ENCODE measurements at places on chromosomes 5 and 9.

- no peak for DNase-seq
Measured at GRCh38 chr9:96490534-96491078, 40.6 kb downstream of the HABP4 start.

- DNase-seq = no peak
Measured at GRCh38 chr9:8570776-8571175, 771.2 kb upstream of the DMAC1 start.

GRCh38 chr5:74201334-74202081, 439.0 kb downstream of the ENC1 start:
- DNase-seq = peak; percentile 25

GRCh38 chr5:138815529-138815928, 59.6 kb downstream of the LRRTM2 start:
- DNase-seq = no peak

DNA sequence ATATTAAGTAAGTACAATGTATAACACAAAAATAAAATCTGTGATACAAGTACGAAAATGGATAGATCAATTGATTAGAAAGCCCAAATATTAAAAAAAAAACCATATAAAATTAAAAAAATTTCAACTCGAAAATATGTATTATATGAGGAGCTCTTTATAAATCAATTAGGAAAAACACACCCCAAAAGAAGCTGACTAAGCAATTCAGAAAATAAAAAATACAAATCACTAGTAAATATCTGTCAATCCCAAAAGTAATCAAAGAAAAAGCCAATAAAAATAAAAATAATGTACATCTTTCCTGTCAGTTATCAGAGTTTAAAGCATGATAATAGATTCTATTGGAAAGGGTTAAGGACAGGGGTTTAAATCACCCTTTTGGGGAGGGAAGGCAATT, 10.2 kb upstream of the ACSL6 start:
- DNase-seq = no peak

DNA sequence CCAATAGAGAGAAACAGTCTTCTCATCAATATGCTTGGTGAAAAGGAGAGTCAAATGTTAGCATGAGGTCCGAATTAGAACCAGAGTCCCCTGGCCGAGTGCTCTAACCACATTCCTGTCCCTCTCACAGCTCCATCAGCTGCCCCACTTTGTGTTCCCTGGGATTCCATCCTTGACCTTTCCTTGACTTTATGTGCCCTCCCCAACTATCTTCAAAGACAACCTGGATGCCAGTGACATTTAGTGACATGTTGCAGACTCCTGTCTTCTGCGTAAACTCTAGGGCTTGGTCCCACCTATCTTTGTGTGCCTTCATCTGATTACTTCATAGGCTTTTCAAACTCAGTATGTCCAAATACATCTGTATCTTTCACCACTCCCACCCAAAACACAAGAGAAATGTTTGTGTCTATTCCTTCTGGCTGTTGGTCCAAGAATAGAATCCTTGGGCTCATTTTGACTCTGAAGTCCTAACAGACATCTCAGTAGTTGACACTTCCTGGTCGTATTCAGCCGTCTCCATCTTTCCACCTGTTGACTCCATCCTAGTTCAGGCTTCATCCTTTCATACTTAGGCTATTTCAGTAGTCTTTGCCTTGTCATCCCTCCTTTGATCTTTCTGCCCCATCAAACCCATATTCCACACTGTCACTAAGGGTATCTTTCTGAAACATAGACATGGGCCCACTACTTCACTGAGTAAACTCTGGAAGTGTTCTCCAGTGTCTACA, 101.4 kb upstream of the CD180 start:
- DNase-seq = no peak

DNA sequence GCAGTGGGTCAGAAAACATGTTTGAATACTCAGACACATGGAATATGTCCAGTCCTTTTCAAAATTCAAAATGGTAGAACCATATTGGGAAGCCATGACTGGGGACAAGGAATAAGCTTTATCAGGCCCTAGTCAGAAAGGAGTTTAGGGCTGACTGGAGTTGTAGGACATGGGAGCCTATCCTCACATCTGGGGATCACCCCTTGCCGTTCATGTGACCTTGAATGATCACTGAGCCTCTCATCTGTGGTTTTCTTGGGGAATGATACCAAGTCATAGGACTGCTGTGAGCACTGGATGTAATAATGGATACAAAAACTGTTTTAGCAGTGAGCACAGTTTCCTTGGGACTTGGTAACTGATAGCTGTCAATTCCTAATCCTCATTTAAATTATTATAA, 84.7 kb downstream of the IQGAP2 start:
- DNase-seq = no peak

DNA sequence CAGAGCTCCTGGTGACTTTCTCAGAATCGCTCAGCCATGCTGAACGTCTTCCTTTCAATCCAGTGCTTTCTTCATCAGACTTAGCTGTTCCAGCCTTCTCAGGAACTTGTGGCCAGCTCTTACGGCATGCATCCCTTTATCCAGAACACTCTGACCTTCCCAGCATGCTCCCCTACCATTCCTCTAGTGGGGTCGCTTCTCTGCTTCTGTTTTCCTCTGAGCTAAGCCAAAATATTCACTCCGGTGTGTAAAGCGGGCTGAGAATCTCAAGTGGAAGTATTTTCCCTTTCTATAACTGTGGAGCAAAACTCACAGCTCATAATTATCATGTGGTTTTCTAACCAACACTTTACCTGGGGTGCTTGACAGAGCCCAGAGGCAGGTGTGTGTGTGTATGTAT, 6.2 kb downstream of the DCANP1 start:
- DNase-seq = no peak

DNA sequence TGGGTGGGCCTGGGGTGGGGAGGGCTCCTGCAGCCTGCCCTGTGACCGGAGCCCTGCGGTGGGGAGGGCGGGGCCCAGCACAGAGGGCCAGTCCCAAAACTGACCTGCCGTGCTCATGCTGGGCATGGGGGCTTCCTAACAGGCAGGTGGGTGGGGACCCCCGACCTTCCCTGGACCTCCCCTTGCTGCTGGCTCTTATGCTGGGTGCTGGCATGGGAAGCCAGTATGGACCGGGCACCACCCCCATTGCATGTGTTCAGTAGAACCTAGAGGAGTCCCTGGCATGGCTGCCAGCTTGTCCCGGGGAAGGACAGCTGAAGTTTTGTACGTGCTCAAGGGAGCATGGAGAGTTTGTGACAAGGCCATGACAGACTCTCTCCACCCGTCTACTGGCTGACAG, 37.1 kb downstream of the WNK2 start:
- no peak for DNase-seq

- no peak for DNase-seq
Measured at GRCh38 chr5:150561192-150561512, 53.2 kb downstream of the NDST1 start.

- peak; percentile 43 for DNase-seq
Measured at GRCh38 chr5:138503487-138504270, 38.4 kb downstream of the EGR1 start.

DNA sequence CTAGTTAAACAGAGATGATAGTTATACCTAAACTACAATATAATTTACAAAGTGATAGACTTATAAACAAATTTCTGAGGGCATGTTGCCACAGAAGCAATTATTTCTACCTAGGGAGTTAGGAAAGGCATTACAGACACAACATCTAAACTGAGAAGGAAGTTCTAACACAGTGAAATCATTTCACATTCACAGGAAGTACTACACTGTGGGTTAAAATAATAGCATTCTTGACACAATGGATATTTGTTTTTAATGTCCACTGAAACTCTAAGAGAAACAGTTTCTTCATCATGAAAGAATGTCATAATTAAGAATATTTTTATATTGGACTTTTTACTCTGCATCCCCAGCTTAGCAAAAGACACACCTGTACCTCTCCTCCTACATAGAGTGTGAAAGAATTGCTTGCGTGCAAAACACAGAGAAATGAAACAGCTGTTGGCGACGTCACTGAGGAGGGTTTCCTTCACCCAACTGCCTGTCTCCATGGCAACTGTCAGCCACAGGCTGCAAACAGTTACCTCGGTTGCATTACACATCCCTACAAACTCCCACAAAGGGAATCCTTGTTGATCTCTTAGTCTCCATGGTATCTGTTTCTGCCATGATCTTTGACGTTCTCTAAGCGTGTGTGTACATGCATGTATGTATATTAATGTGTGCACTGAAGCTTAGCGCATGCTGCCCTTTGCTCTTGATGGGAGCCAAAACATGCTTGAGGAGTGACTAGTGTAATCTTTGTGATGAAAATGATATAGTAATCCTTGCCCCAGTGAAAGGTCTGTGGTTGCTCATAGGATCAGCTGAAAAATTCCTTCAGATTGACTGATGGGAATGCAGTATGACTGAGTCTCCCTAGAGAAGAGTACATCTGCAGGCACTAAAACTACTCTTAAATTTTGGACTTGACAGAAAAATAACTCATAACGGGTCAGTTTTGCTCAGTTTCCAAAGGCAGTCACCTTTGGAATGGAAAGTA, 168.5 kb downstream of the ACTL7B start:
- DNase-seq = peak; percentile 56

DNA sequence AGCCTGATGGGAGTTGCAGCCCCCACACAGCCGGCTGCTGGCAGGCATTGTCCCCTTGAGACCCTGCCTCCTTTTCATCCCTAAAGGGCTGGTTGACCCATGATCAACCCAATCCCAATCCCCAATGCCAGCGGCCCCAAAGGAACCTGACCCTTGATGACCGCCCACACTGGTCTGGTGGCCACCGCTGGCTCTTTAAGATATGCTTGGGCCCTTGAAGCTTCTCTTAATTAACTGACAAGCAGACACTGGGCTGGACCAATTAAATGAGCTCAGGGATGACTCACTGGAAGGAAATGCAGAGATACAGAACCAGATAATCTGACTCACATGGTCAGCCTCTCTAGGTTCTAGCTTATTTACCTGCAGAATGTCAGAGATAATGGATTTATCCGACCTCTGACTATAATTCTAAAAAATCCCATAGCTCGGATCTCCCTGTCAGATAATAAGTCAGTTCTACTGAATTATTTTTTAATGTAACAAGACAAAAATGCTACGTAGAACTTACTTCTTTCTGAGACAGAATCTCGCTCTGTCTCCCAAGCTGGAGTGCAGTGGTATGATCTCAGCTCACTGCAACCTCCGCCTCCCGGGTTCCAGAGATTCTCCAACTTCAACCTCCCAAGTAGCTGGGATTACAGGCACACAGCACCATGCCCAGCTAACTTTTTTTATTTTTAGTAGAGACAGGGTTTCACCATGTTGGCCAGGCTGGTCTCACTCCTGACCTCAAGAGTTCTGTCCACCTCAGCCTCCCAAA, 11.1 kb upstream of the MLANA start:
- peak; percentile 82 for DNase-seq

DNA sequence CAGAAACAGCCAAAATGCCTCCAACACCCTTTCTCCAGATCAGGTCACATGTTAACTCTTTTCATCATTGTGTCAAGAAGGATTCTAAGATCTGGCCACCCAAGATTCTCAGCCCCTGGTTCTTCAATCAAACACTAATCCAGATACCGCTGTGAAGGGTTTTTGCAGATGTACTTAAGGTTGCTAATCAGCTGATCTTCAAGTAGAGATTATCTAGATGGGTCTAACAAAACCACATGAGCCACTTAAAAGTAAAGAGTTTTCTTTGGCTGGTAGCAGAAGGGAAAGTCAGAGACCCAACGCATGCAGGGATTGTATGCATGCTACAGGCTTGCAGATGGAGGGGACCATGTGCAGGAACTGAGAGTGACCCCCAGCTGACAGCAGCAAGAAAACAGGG, 267.9 kb downstream of the CDK5RAP2 start:
- no peak for DNase-seq

DNA sequence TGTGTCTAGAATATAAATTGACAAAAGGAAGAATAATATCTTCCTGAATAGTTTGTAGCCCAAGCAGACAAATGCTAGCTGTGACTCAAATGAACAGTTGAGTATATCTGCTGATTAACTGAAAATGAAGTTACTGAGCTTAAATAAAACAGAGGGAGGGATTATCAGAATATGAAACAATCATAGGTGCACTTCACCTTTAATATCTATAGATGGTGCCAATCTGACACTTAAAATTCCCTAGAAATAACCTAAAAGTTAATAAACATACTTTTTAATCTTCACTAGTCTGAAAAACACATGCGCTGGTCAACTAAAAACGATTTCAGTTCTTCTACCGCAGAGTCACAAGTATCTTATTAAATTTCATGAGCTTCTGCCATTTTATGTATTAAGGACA, 280.8 kb upstream of the RASA1 start:
- no peak for DNase-seq

- DNase-seq = no peak
Measured at GRCh38 chr5:53671447-53671846, 111.0 kb downstream of the NDUFS4 start.

GRCh38 chr5:50658246-50658645, 8.2 kb upstream of the PARP8 start:
- DNase-seq = no peak

- no peak for DNase-seq
Measured at GRCh38 chr5:132480546-132480892, 10.1 kb downstream of the IRF1 start.

DNA sequence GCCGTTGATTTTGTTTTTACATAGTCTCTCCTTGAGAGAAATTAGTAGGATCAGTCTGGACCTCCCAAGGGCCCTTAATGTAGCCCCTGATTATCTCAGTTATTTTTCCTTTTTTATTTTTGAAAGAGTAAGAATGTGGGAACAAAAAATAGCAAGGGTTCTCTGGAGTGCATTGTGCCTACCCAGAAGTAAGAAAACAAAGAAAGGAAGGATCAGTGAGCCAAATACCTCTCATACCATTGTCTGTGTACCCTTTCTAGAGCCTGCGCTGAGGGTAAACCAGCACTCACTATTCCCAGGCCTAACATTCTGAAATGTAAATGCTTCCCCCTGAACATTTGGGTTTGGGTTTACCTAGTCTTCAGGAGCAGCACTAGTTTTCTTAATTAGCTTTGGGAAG, 213.0 kb upstream of the TARS1 start:
- DNase-seq = no peak

DNA sequence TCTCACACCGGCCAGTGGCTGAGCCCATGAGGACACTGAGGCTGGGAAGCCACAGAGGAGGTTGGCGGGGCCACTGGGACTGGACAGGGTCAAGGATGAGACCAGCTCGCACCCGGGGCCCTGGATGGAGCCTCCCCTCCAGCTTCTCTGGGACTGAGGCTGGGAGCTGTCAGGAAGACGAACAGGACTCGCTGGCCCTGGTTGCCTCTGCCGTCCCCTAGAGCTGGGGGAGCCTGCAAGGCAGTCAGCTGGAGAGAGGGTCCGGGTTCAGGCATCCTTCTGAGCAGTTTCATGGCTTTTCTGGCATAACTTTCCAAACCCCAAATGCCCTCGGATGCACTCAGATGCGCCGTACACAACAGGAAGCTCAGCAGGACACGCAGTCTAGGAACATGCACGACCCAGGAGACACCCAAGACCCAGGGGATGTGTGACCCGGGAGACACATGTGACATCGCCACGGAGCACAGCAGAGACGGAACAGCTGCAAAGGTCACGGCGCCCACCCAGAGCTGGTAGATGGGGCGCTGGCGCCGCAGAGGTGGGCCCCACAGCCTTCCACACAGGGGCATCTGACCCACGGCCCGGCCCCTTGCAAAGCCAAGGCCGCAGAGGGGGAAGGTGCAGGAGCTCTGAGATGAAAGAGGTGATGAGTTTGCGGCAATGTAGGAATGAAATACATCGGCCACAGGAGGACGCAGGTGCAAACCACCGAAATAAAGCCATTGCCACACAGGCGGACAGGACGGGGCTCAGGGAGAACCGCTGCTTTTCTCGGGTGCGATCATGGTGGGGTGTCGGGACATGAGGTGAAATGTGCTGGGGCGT, 17.1 kb downstream of the TPPP start:
- no peak for DNase-seq

GRCh38 chr9:113381909-113382411, 5.2 kb upstream of the HDHD3 start:
- DNase-seq = no peak
